CD4-positive, alpha-beta T cell treated with Interleukin-12 subunit alpha and Interleukin-12 subunit beta, for 1 hour (primary cell): ENCODE measurements at places on chromosomes 12 and 14.

DNA sequence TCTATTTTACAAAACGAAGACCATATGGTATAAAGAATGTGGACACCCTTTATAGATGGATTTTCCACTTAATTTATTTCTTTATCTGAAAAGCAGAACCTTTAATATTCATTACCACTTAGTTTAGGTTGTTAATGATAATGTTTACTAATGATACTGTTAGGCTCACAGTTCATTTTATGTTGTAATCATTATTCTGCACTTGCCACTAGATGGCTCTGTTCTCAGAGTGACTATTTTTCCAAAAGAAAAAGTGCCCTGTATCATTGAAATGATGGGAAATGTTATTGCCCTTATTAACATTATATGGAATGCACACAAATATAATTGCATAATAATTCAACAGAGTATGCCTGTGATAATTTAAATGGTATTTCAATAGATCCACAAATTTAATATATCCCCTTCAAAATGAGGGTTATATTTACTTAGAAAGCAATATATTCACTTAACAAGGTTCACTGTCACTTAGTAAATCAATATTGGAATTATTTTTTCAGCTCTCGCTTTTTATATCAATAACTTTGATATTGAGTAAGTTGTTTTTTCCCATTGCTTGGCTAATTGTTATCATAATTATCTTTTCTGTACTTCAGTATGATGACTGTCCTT is 95.7 kb downstream of the PDE3A start:
- DNase-seq, result peak; percentile 2

DNA sequence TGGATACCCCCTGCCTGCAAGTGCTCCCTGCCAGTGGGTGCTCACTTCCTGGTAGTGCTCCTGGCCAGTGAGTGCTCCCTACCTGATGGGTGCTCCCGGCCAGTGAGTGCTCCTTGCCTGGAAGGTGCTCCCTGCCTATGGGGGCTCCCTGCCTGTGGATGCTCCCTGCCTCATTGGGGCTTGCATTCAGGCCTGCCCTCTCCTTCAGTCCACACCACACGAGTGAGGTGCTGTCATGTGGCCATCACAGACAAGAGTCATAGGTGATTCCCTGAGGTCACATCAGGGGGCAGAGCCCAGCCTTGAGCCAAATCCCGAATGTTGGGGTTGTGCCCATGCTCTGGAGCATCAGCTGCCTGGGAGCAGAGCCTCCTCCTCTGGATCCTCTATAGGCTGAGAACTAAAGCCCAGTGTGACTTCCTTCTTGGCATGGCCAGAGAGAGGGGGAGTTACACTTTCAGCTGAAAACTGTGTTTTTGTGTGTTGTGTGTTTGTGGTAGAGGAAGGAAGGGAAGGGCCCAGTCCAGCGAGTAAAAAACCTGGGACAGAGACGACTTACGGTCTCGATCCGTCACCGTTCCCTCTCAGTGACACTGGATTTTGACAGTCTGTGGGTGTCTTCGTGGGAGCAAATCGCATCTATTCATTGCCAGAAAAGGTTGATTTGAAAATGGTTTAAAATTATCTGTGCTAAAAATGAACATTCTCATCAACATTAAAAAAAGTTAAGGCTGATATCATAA is 136.0 kb downstream of the ADGRD1 start:
- no peak for DNase-seq

- DNase-seq, result peak; percentile 46
Measured at GRCh38 chr12:54053003-54053750, 458 bp upstream of the HOXC4 start.

- no peak for DNase-seq
Measured at GRCh38 chr12:131137009-131137835, 183.5 kb downstream of the ADGRD1 start.

DNA sequence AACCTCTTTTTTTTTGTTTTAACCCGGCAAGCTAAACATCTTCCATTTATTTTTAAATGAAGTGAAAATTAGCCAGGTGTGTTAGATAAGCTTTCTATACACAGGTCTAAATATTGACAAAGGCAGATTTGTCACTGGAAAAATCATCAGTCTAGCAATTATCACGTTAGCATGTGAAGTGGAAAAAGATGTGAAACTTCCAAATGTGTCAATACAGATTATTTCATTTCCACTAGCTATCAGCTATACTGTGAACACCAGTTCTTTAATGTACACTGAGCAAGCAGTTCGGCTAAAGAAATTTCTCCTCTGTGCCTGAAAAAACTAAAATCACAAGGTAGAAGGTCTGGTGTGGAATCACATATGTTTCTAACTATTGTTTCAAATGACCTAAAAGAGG is 96.6 kb upstream of the G2E3 start:
- no peak for DNase-seq

DNA sequence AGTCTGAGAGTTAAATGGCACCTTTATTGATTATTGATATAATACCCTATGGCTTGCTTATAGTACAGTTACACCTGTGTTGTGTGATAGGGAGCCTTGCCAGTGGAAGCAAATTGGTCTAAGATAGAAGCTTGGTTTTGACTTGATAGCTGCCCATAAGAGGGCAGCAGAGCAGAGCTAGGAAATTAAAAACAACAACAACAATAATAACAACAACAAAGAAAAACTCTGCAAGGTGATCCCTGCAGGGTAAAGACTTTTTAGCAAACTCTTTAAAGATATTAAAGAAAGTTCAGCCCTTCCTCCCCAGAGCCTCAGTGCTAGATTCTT is 18.0 kb upstream of the RNASE10 start:
- no peak for DNase-seq

GRCh38 chr14:92459030-92459949 is 54.3 kb upstream of the RIN3 start:
- DNase-seq, result no peak

GRCh38 chr14:24094841-24095270 is 745 bp downstream of the PCK2 start:
- no peak for DNase-seq

- no peak for DNase-seq
Measured at GRCh38 chr12:65956056-65956738, 131.9 kb downstream of the HMGA2 start.

- DNase-seq, result no peak
Measured at GRCh38 chr12:89731089-89731488, 22.5 kb upstream of the ATP2B1 start.

DNA sequence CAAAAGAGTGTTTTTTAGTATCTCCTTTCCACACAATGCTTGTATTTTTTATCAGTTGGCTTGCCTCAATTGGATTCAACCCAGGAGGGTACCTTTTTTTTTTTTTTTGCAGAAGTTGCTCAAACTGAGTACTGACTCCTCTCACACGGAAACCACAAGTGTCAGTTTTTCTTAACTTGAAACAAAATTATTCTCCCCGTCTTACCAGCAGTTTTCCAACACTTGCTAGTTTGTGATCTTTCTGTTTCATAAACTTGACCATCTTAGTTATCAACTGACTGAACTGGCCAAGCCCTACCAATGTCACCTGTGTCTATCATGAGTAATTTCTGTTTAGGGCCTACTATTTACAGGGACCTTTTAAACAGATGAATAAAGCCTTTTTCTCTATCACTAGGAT is 34.1 kb upstream of the ITPR2 start:
- DNase-seq, result peak; percentile 9

- no peak for DNase-seq
Measured at GRCh38 chr12:103679421-103680170, 92.5 kb downstream of the STAB2 start.

- no peak for DNase-seq
Measured at GRCh38 chr12:69404851-69405565, 45.5 kb downstream of the YEATS4 start.
